ENCODE measurements at places on chromosomes 5 and 9. TPM values are rescaled to one million over a fixed set of nuclear protein-coding genes. Genes with fewer than 3 reads are reported as not detected.

Gene RASGRF2
- 15.0 TPM for total RNA-seq

Gene DMGDH
- 0.52 TPM for total RNA-seq

Gene MLANA
- total RNA-seq: not detected

Gene ZFP37
- total RNA-seq: 5.0 TPM

Gene CA9
- total RNA-seq: not detected

Gene ITGA2
- 7.1 TPM for total RNA-seq

Gene CATSPER3
- 0.74 TPM for total RNA-seq

Gene C5orf52
- not detected for total RNA-seq

Gene ALDH7A1
- 135 TPM for total RNA-seq

Gene SPINK6
- not detected for total RNA-seq

Gene FCN1
- not detected for total RNA-seq

Gene SHOC1
- total RNA-seq: not detected

Gene SPATA31D4
- total RNA-seq: not detected

DNA sequence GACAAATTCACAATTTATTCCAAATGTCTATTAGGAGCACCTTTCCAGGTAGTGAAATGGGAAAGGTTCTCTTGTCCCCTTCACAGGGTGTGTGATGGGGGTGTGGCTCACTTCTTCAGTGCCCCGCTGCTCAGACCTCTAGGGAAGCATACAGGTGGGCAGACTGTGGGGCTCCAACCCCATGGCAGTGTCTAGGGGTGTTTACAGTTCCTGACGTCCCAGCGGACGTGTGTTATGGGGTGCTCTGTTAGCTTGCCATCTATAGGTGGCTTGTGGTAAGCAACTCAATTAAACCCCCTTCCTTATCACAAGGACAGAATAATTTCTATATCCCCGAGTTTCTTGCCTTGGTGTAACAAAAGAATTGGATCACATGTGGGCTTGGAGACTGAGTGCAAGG, 67.4 kb upstream of the SPINK5 start:
- H3K4me1 ChIP-seq: peaks cover 10% of the 10 kb centered on the region
- DNase-seq: peak; percentile 26
- no peaks in the 10 kb centered on the region for H3K27me3 ChIP-seq
- peaks cover 2% of the 10 kb centered on the region for H3K36me3 ChIP-seq
- H3K4me3 ChIP-seq: no peak overlapping the region

GRCh38 chr5:38680094-38680825, 123.8 kb upstream of the LIFR start:
- no peak for DNase-seq
- H3K36me3 ChIP-seq: no peaks in the 10 kb centered on the region
- no peaks in the 10 kb centered on the region for H3K27me3 ChIP-seq
- no peak overlapping the region for H3K4me3 ChIP-seq
- H3K4me1 ChIP-seq: no peaks in the 10 kb centered on the region

- no peaks in the 10 kb centered on the region for H3K27me3 ChIP-seq
- no peaks in the 10 kb centered on the region for H3K4me1 ChIP-seq
- no peak overlapping the region for H3K27ac ChIP-seq
- DNase-seq: no peak
These were observed 15.6 kb downstream of the RIOK2 start for GRCh38 chr5:97167435-97167834.

GRCh38 chr5:67483453-67484030, 286.9 kb upstream of the CD180 start:
- H3K4me3 ChIP-seq: no peak overlapping the region
- no peak for DNase-seq
- H3K4me1 ChIP-seq: no peaks in the 10 kb centered on the region
- no peak overlapping the region for H3K27ac ChIP-seq
- no peaks in the 10 kb centered on the region for H3K27me3 ChIP-seq

DNA sequence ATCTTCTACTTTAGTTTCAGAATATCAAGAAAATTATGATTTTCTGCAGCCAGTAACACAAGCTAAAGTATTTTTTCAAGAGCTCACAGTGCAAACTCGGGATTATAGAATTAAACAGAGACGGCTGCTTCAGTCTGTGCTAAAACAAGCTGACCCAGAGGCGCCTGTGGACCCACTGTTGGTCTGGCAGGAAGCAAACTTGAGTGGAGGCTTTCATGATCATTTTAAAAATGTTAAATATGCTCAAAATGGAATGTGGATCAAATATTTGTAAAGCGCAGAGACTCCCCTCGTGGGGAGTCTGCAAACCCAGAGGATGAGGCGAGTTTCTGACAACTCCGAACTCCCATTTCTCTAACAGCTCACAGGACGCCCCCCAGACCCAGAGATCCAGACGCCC, 13.0 kb downstream of the ROR2 start:
- no peak for DNase-seq
- no peaks in the 10 kb centered on the region for H3K27me3 ChIP-seq

- no peak overlapping the region for H3K27ac ChIP-seq
- no peaks in the 10 kb centered on the region for H3K27me3 ChIP-seq
- no peaks in the 10 kb centered on the region for H3K4me1 ChIP-seq
These were observed 14.3 kb downstream of the IL5 start for GRCh38 chr5:132528866-132529634.

DNA sequence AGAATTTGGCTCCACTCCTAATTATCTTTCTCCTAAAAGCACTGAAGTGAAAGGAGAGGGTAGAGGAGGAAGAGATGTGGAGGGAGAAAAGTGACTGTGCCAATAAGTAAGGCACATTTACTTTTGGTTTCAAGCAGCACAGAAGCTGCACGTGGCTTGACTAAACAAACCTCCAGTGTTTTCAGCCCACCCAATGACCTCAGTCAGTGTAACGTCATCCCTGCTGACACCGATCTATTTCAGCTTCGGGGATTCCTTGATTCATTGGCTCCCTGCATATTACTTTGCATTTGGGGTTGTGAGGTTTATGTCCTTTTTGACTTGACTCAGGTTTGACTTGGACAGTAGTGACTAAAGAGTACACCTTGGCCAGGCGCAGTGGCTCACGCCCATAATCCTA, 35.6 kb upstream of the NIM1K start:
- peaks cover 9% of the 10 kb centered on the region for H3K36me3 ChIP-seq
- DNase-seq: no peak
- no peak overlapping the region for H3K27ac ChIP-seq
- peaks cover 16% of the 10 kb centered on the region for H3K4me1 ChIP-seq
- no peak overlapping the region for H3K4me3 ChIP-seq

GRCh38 chr5:112417931-112418658, 982 bp downstream of the EPB41L4A start:
- peak overlapping the region; percentile 87 for H3K4me3 ChIP-seq
- 0 out of 2 replicates have a peak, but pooled peaks cover 8% of the 10 kb centered on the region for H3K4me1 ChIP-seq

- no peak overlapping the region for H3K27ac ChIP-seq
- no peak overlapping the region for H3K4me3 ChIP-seq
- no peaks in the 10 kb centered on the region for H3K4me1 ChIP-seq
- H3K36me3 ChIP-seq: peaks cover 9% of the 10 kb centered on the region
- no peak for DNase-seq
- no peaks in the 10 kb centered on the region for H3K27me3 ChIP-seq
These were observed 17.9 kb downstream of the MRNIP start for GRCh38 chr5:179840766-179841165.

DNA sequence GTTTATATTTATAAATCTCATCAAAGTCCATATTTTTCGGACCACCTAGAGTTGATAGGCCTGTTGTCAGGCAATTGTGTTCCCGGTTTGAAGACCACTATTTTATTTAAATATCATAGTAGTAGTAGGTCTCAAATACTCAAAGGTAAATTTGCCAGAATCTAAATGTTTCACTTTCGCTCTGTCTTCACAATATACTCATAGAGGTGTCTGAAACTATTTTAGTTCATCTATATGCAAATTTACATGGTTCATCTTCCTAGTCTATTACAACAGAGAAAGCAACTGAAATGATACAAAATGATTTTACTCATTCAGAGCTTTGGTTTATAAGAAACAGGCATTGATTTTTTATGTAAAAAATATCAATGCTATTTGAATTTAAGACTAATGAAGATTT, 1897.5 kb downstream of the EFNA5 start:
- no peak for DNase-seq
- H3K27me3 ChIP-seq: no peaks in the 10 kb centered on the region
- no peaks in the 10 kb centered on the region for H3K36me3 ChIP-seq
- no peaks in the 10 kb centered on the region for H3K4me1 ChIP-seq
- H3K27ac ChIP-seq: no peak overlapping the region

GRCh38 chr9:123120131-123120530, 86.7 kb downstream of the GPR21 start:
- H3K36me3 ChIP-seq: 0 out of 2 replicates have a peak, but pooled peaks cover 5% of the 10 kb centered on the region
- peaks cover 14% of the 10 kb centered on the region for H3K4me1 ChIP-seq
- no peak for DNase-seq
- H3K27me3 ChIP-seq: no peaks in the 10 kb centered on the region
- peak overlapping the region; percentile 39 for H3K27ac ChIP-seq

DNA sequence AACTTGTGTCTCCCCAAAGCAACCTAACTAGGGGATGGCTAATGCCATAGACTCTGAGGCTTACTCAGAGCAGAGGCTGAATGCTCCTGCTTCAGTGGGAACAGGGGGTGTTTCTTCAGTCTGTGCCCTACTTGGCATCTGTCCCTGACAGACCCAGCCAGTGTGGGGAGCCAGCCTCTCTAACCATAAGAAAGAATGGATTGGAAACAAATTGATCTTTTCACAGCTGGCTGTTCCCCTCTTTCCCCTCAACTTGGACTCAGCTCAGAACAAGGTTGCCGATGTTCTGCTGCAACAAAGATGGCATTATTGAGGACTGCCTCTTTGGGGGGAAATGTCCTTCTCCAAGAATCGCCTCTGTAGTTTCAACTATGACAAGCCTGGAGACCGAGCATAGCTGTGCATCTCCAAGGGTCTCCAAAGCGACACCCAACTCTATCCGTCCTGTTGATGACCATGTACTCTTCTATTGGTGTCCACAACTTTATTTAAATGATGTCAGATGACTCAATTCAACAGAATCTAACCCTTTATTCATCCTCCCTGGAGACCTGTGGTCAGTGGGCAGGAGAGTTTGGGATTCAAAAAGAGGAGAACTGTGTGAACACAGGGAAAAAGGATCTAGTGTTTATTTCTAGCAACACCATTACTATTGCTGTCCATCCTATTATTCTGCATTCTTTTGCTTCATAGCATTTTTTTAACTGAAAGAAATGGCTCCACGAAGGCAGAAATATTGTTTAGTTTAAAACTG, 24.7 kb upstream of the TNC start:
- H3K36me3 ChIP-seq: no peaks in the 10 kb centered on the region
- no peak for DNase-seq
- no peaks in the 10 kb centered on the region for H3K27me3 ChIP-seq
- no peak overlapping the region for H3K27ac ChIP-seq
- H3K4me1 ChIP-seq: no peaks in the 10 kb centered on the region
- H3K4me3 ChIP-seq: no peak overlapping the region

DNA sequence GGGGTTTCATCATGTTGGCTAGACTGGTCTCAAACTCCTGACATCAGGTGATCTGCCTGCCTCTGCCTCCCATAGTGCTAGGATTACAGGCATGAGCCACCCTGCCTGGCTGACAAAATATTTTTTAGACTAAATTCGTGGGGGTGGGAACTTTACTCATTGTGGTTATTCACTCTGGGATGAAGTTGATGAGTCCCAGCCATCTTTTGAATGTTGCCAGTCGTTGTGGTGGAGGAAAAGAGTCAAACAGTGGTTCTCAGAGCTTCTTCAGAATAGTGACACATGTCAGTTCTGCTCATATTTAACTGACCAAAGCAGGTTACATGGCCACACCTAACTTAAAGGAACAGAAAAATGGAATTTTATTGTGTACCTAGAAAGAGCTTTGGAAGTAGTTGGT, 6.9 kb downstream of the SREK1 start:
- no peak overlapping the region for H3K4me3 ChIP-seq
- no peaks in the 10 kb centered on the region for H3K27me3 ChIP-seq
- no peak overlapping the region for H3K27ac ChIP-seq

DNA sequence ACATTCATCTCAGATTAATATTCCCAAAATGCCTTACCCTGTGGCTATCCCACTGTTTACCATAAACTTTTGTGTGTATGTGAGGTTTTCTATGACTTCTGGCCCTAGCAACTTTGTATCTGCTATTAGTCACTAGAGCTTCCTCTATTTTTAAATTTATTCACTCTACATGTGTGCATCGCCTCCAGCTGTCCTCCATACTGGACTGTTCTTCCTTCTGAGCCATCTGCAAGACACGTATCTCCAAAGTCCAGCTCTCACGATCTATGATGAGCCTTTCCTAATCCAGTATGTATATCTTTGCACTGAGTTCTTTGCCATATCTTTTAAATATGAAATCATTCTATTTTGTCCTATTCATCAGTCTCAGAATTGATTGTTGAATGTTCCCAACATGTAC, 1.7 kb upstream of the GNG10 start:
- no peak overlapping the region for H3K27ac ChIP-seq
- no peak for DNase-seq
- H3K4me3 ChIP-seq: no peak overlapping the region
- no peaks in the 10 kb centered on the region for H3K36me3 ChIP-seq
- H3K27me3 ChIP-seq: peaks cover 18% of the 10 kb centered on the region

DNA sequence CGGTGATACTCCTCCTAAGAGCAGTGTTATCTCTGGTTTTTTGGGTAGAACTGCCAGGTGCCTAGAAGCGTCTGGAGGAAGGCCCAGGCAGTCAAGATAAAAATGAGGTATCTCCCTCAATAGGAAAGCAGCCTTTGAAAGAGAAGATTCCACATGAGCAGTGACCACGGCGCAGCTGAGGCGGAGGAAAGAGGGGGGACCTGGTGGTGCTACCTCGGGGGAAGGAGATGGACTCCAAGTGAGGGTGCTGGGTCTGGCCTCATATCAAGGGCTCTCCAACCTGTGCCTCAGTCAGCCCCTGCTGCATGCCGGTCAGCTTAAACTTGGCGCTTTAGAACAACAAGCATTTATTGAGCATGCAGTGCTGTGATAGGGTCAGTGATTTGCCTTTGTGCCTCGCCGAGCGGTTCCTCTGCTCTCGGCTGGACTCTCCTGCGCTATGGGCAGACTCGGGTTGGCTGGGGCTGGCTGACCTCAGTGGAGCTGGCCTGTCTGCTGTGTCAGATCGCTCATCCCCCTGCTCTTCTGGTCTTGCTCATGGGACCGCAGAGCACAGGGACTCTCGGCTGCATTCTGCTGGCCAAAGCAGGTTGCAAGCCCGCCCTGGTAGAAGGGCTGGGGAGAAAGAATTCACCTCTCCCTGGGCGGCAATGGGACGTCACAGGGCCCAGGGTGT, 121.1 kb upstream of the IRX4 start:
- H3K27me3 ChIP-seq: no peaks in the 10 kb centered on the region
- H3K36me3 ChIP-seq: no peaks in the 10 kb centered on the region
- no peak overlapping the region for H3K4me3 ChIP-seq
- H3K4me1 ChIP-seq: no peaks in the 10 kb centered on the region

- no peaks in the 10 kb centered on the region for H3K36me3 ChIP-seq
- H3K27ac ChIP-seq: peak overlapping the region; percentile 12
- no peak for DNase-seq
These were observed 53.9 kb downstream of the RFX3 start for GRCh38 chr9:3471883-3472282.

GRCh38 chr9:70868661-70869652, 252.5 kb downstream of the TRPM3 start:
- no peaks in the 10 kb centered on the region for H3K36me3 ChIP-seq
- H3K4me1 ChIP-seq: no peaks in the 10 kb centered on the region
- no peaks in the 10 kb centered on the region for H3K27me3 ChIP-seq

- H3K27ac ChIP-seq: no peak overlapping the region
- H3K36me3 ChIP-seq: peaks cover 8% of the 10 kb centered on the region
- peak overlapping the region; percentile 96 for H3K4me3 ChIP-seq
- DNase-seq: peak; percentile 78
- peaks cover 6% of the 10 kb centered on the region for H3K4me1 ChIP-seq
- H3K27me3 ChIP-seq: no peaks in the 10 kb centered on the region
These were observed 1.3 kb downstream of the HMGXB3 start for GRCh38 chr5:150001660-150002486.

- no peaks in the 10 kb centered on the region for H3K4me1 ChIP-seq
- H3K27me3 ChIP-seq: no peaks in the 10 kb centered on the region
- no peaks in the 10 kb centered on the region for H3K36me3 ChIP-seq
- no peak overlapping the region for H3K27ac ChIP-seq
- no peak overlapping the region for H3K4me3 ChIP-seq
- no peak for DNase-seq
These were observed 12.8 kb downstream of the MTREX start for GRCh38 chr5:55320571-55320970.

Data from GM23338 (cell line).